NCI-H2081 (cell line): ENCODE measurements at places on chromosomes 2 and 18.

DNA sequence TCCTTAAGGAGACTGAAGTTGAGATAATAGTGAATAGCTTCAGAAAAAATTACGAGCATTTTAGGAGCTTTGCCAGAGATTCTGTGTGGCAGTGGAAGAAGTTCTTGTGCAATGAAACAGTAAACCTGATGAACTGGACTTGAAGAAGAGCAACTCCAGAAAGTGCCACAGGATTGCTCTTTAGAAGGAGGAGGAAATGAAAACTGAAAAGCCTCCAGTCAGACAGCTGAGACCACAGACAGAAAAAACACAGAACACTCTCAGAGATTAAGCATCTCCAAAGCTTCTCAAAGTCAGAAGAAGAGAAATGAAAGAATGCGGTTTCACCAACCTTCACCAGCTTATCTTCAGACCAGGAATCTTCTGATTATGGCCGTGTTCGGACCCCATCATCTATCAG, 329.7 kb upstream of the CNTNAP5 start:
- no peak for DNase-seq

DNA sequence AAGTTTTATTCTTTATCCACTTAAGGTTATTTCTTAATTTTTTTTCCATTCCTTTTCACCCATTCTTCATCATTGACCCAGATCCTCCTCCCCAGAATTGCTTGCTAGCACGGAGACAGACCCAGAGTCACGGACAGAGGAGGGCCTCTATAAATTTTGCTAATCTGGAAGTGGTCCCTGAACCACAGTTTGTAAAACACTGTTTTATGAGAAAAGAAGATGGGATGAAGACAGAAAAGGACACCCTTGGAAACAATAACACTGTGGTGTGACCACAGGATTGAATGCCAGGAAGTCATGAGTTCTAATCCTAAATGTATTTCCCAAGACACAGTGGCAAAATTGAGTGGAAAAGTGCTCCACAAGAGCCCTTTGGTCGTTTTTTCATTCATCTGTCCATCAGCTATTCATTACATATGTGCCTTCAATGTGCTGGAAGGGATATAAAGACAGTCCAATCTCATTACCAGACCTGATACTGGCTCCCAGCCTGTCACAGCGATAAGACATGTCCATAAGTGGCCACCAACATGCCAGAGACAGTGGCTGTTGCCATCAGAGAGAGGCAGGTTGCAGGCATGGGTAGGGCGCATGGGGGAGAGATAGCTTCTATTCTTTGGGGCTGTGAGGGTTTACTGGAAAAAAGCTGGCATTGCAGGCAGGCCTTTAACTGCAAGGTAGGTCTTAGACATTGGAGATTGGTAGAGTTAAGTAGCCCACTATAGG, 175.2 kb upstream of the ALPP start:
- no peak for DNase-seq

- peak; percentile 91 for DNase-seq
These were observed 103.0 kb upstream of the STK17B start for GRCh38 chr2:196274387-196274809.

GRCh38 chr2:173075781-173076580, at the start of gene MAP3K20:
MAP3K20 (plus strand) TSS chr2:173075846; CDS start chr2:173091032, 15,186 bp downstream.
- peak; percentile 55 for DNase-seq

DNA sequence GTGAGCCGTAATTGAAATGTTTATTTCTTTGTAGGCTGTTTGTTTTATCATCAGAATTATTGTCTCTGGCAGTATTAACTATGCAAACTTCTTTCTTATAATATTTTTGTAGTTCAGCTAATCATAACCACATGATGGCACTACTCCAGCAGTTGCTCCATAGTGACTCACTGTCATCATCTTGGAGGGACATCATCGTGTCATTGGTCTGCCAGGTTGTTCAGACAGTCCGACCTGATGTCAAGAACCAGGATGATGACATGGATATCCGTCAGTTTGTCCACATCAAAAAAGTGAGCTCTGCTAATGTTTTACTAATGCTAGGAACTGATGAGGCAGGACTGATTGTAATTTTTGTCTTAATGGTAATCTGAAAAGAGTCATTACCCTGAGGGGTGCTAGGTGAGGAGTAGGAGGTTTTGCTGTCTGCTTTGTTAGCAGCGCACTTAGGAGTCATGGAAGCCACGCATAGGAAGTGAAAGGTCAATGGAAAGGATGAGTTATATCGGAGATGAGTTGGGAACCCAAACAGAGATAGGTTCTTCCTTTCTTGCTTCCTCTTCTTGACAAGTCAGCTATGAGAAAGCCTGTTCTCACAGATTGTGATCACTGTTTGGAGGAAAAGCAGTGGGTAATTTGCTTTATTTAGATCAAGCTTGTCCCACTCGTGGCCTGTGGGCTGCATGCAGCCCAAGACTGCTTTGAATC, 49.2 kb downstream of the PIKFYVE start:
- no peak for DNase-seq

- no peak for DNase-seq
These were observed 15.4 kb upstream of the GLI2 start for GRCh38 chr2:120720231-120720630.
